ENCODE measurements at places on chromosomes 16 and 17.

DNA sequence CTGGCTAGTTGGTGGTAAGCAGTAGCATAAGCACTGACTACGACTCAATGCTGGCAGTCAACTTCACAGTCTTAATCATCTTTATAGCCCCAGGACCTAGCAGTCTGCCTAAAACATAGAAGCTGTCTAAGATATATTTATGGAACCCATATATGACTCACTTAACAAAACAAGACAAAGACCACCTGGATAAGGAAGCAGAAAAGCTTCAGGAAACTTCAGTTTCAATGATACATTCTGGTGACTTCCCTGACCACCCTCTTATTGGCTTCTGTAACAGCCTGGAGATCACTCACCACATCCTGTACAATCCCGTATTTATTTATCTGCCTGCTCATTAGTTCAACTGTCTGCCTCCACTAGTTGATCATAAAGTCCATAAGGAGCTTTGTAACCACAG, 95.5 kb downstream of the PMP22 start:
- no peak for DNase-seq

DNA sequence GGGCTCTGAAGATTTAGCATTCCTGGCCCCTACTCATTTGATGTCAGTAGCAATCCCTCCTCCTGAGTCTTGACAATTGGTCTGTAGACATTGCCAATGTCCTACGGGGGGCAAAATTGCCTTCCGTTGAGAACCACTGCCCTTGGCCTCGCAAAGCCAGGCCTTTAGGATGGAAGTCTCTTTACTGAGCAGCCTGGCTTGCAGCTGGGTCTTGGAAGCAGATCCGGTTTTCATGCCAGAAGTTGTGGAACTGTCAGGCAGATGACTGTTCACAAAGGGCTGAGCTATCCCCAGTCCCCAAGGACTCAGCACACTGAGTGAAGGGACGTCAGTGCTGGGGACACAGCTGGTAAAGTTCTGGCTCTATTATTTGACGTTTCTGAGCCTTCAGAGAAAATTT, 83.2 kb downstream of the WSCD1 start:
- DNase-seq: no peak

DNA sequence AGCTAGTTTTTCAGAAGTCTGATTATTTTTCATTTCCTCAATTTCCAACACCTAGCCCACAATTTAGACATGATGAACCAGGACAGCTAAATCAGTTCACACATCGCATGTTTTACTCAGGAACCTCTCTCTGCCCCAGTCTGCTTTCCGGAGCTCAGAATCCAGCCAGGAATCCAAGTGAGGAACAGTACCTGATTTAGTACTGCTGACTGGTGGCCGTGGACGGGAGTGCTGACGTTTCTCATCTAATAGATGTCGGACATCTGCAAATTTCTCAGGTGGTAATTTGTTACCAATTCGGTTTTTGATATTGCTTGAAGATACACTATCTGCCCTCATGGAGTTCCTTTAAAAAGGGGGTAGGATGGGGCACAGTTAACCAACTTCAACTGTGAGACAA, 14.9 kb upstream of the ITGAE start:
- DNase-seq: no peak

- DNase-seq: no peak
Measured at GRCh38 chr16:81500833-81501521, 56.4 kb downstream of the CMIP start.

- no peak for DNase-seq
Measured at GRCh38 chr16:24075931-24076716, 180.0 kb upstream of the CACNG3 start.

Measured in coronary artery (tissue), 2 donors.